ENCODE measurements at places on chromosomes 1 and 21.
A peak's percentile ranks its signal among the peaks of the same experiment; 100 is the strongest.

DNA sequence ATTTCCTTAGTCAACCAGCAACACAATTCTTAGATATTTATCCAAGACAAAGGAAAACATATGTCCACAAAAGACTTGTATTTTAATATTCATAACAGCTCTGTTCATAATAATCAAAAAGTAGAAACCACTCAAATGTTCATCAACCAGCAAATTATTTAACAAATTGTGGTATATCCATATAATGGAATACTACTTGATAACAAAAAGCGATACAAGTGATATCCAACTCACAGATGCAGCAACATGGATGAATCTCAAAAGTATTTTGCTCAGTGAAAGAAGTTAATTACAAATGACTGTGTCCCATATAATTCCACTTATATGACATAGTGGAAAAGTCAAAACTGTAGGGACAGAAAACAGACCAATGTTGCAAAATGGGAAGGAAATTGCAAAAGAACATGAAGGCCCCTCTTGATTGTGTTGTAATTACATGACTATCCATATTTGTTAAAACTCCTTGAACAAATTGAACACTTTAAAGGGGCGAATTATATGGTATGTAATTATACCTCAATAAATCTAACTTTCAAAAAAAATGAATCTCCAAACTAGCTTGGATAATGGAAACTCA, 116.9 kb downstream of the EDEM3 start:
- DNase-seq: no peak

DNA sequence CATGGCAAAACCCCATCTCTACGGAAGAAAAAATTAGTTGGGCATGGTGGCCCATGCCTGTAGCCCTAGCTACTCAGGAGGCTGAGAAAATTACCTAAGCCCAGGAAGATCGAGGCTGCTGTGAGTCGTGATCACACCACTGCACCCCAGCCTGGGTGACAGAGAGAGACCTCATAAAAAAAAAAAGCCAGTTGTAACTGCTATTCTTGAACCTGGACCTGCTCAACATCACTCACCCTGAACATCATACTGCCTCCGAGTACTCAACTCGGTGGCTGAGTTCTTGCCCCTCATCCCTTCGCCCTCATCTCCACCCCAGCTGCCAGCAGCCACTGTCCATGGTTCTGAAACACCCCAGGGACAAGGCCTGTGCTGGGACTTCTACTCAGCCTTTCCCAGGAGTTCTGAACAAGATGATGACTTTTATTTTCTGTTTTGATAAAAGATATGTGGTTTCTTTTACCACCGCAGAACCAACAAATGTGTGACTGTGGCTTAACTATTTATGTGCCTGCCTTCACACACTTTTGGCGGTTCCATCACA, 5.4 kb upstream of the DISP3 start:
- DNase-seq: no peak

- no peak for DNase-seq
Measured at GRCh38 chr1:170150921-170151320, 5.2 kb downstream of the NTMT2 start.

GRCh38 chr1:9776685-9777084, 47.1 kb downstream of the CLSTN1 start:
- DNase-seq: no peak

DNA sequence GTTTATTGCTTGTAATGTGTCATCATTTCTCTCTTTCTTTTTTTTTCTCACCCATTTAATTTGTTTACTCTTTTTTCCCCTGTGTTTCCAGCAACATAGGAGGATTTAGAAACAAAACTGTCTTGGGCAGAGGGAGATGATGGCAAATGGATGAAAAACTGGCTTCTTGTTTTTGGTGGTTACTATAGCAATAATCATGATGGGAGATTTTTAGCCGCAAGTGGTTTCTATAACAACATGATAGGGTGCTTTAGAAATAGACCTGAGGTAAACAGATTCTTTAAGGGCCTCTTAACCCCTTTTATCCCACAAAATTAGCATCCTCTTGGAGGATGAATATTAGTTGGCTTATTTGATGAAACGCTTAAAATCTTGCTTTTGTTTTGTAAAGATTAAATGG, 51.6 kb downstream of the CRB1 start:
- peak; percentile 23 for DNase-seq

- no peak for DNase-seq
Measured at GRCh38 chr1:37143800-37144199, 109.5 kb upstream of the GRIK3 start.
